ENCODE measurements at places on chromosomes 3 and 15.

GRCh38 chr3:14920536-14920935, 26.8 kb upstream of the NR2C2 start:
- DNase-seq = no peak

- DNase-seq = no peak
These were observed 37.6 kb upstream of the SLC9A9 start for GRCh38 chr3:143885780-143886427.

DNA sequence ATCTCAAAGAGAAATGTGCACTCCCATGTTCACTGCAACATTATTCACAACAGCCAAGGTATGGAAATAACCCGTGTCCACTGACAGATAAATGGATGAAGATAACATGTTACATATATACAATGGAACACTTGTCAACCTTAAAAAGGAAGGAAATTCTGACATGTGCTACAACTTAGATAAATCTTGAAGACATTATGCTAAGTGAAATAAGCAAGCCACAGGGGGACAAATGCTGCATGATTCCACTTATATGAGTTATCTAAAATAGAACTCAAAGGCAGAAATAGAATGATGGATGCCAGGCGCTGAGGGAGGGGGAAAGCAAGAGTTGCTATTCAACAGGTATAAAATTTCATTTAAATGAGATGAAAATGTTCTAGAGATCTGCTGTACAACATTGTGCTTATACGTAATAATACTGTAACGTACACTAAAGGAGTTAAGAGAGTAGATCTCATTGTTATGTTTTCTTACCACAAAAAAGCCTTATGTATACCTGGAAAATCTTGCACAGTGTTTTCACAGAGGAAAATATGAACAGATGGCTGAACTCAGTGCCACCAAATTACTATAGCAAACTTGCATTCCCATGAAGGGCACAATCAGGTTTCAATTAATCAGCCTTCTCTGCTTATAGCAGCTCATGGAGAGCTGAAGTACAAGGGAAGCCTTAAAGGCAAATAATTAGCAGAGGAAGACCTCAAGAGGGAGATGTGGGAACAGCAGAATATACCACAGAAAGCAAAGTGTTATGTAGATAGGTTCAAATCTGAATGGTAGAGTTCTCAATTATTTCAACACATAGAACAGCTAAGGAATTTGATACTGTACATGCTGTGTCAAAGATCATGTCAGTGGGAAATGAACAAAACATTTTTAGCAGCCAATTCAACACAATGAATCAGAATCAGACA, 8.1 kb upstream of the VPS39 start:
- no peak for DNase-seq

GRCh38 chr3:123637841-123638240, 53.0 kb upstream of the HACD2 start:
- DNase-seq = no peak

DNA sequence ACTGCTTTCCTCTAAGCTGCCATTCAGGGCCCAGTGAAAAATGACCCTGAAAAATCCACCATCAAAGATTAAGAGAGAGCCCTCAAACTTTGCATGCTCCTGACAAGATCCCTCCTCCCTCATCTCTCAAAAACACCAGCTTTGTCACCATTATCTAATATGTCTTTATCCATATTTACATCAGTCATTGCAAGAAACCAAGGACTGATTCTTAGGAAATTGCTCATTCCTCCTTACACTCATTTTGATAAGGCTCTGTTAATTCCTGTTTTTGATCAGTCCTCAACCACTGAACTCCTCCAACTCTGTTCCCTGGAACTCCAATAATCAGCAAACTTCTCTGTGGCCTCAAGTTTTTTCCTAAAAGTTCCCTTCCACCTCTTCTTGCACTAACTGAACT, 51.8 kb downstream of the CD200 start:
- no peak for DNase-seq

DNA sequence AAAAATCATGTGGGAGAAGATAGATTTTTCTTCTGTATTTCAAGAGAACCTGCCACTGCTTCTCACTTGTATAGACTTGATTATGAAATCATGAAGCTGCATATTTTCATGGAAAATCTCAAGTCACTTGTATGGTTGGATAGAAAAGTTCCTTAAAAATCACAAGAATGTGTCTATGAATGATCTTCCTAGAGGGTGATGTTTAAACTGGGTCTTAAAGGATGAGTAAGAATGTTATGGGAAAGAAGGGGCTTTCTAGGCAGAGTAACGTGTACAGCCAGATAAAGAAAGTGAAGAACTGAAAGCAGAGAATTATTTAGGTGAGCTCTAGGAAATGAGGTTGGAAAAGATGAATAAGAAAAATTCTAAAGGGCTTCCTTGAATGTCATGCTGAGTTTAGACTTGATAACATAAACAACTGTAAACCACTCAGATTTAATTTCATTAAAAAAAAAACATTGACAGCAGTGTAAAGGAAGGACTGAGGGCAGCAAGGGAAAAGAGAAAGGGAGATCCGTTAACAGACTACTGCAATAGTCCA, 5.0 kb downstream of the CD47 start:
- no peak for DNase-seq

DNA sequence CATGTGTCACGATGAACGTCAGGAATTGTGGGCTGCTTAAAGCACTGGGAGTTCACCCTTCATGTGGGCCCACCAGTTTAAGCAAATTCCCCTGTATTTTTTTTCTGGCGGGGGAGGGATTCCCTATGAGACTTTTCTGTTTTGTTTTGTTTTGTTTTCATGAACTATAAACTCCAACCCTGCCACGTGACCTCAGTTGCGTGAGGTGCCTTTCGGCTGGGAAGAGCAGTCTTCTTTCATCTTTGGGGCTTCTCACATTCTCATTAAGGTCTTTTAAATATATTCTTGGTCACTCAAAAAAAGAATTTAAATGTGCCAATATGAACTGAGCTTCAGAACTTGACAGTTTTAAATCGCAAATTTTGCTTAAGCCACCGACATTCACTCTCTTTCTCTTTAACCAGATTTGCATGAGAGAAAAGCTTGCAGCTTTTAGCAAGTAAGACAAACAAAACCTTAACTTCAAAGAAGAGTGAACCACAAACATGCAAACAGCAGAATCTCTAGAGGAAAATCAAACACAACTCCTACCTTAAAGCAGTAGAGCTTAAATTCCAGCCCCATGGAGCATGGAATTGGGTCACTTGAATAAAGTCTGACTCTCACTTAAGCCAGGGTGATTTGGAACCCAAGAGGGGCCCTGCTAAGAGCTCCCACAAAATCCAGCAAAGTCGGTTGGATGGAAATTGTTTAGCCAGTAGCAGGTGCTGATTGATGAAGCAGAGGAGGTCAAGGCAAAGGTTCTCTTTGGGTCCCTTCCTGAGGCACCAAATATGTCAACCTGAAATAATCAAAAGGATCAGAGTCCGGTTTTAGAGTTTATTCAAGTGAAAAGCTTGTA, 699.8 kb upstream of the GBE1 start:
- no peak for DNase-seq

- no peak for DNase-seq
These were observed 161.2 kb downstream of the SOX2 start for GRCh38 chr3:181872887-181873286.

DNA sequence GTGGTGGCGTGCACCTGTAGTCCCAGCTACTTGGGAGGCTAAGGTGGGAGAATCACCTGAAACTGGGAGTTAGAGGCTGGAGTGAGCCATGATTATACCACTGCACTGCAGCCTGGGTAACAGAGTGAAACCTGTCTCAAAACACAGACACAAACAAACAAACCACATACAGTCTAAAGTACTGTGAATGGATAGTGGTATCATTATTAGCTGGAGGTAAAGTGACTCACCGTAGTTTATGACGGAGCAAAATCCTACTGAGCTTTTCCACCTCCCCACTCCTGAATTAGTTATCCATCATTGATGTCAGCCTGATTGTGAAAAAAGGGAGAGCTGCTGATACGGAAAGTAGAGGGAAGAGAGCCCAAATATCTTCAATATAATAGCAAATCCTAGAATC, 3.2 kb upstream of the CNOT10 start:
- no peak for DNase-seq

- no peak for DNase-seq
These were observed 7.9 kb downstream of the SLC25A26 start for GRCh38 chr3:66228707-66229106.

DNA sequence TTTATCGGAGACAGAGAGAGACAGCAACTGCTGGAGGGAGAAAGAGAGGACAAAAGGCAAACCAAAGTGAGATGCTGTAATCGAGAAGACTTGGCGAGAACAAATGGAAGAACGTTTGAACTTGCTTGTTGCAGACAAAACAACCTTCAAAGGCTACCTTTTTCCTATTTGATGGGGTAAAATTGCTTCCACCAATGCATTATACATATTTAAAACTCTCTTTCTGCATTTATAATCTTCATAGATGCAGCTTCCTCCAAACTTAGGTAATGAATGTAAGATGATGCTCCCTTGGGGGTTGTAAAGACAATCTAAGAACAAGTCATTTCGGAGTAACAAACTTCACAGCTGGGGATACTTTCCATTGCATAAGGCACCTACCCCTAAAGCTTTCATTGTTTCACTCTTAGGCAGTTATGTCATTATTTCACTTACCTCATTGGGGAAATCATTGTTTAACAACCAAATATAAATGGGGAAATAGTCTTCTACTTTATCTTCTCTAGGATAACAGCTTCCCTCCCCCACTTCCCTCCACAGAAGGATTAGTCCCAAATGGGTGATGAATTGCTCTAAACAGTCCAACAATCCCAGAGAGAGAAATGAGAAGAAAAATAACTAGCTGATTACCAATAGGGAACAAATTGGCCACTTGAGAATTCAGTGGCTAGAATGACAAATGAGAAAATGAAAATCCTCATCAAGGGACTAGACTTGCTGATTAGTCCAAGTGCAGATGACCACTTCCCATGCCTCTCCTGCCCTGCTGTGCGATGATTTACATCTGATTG, 269.8 kb upstream of the ADAMTS9 start:
- DNase-seq = no peak

GRCh38 chr3:124336067-124336656, 344.2 kb upstream of the ROPN1 start:
- DNase-seq = no peak

- DNase-seq = no peak
These were observed 68.6 kb downstream of the ZNF621 start for GRCh38 chr3:40593351-40593750.

DNA sequence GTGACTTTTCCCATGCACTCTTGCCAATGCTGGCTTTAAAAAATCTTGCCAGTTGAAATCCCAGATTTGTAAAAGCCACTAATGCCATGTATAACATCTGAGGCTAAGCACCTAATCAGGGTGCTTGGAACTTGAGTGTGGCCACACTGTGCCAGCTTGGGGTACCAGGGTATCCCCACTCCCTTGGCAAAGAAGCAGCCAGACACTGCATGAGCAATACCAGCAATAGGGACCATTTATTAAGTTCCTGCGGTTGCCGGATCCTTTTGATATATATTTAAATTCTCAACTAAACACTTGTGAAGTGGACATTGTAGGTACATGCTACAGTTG, 2.2 kb upstream of the RHCG start:
- DNase-seq = no peak

GRCh38 chr3:51836606-51837005, 24.8 kb upstream of the IQCF2 start:
- DNase-seq = no peak

- no peak for DNase-seq
These were observed 25.3 kb downstream of the ADGRG7 start for GRCh38 chr3:100634493-100635272.

DNA sequence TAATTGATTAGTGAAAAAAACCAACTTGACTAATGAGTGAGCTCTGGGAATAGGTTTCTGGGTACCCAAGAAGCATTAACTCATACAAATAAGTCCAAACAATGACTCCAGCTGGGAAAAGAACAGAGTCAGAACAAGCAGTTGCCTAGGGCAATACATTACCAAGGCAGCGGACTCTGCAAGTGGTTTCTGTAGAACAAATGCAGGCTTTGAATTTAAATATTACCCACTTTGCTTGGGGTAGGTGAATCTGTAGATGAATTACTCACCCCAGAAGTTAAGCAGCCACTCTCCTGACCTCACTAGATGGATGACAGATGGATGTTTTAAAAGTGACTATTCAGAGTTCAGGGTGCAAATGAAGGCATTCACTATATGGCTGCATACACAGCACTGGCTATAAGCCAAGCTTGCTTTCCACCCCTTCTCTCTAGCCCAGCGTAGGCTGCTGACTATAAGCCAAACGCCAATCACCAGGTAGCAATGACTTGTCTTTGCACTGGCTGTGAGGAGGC, 73.1 kb upstream of the BHLHE40 start:
- no peak for DNase-seq

DNA sequence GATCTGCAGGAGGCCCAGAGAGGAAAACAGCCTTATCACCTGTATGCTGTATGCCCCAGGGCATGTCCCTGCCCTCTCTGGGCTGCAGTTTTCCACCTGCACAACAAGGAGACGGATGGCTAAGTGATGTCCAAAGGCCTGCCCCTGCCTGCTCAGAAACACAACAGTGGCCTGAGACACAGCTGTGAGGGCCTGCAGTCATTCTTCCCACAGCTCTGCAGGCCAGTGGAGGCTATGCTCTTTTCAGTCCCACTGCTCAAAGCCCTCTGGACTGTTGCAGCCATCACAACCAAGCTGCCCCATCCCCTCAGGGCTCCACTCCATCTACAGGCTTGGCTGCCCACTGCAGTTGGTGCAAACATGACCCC, 5.2 kb upstream of the TBC1D2B start:
- no peak for DNase-seq

DNA sequence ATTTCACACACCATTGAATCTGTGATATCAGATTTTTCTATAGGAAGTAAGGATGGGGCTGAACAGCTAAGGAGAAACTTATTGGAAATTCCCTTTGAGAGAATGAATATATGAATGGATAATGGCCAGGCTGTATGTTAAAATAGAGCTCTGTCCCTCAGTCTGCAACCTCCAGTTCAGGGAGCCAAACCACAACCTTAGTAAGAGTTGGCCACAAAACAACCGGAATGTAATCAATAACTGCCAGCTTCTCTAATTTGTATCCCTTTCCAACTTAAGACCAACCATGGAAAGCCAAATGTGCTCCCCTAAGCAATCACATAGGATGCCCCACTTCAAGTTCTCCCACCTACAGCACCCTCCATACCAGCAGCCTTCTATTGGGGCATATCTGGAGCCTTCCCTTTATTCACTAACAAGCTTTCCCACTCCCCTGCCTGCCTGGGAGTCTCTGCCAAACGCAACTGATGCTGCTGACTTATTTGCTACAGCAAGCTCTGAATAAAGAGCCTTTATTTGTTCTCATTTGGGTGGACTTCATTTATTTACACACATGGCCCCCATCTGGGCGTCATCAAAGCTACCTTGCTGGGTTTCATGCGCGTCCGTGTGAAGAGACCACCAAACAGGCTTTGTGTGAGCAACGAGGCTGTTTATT, 75.4 kb upstream of the LARS2 start:
- DNase-seq = no peak

- no peak for DNase-seq
These were observed 5.4 kb upstream of the C15orf61 start for GRCh38 chr15:67515557-67515956.

Data from GOT3 (cell line).